ENCODE measurements at places on chromosomes 12 and 14.

DNA sequence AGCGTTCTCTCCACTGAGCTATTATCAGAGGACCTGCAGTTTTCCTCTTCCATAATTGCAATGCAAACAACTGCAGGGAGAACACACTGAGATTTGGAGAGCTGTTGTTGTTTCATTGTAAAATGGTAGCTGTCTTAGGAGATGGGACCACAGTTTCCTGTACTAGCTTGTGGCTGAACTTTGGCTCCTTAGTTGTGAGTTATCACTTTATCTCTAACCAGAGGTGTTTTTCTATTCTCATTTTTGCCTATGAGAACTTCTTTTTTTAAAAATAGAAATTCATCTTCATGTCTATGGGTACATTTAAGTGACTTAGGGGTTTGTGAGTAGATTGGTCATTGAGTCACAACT, 216.5 kb downstream of the SLC38A4 start:
- DNase-seq = no peak

DNA sequence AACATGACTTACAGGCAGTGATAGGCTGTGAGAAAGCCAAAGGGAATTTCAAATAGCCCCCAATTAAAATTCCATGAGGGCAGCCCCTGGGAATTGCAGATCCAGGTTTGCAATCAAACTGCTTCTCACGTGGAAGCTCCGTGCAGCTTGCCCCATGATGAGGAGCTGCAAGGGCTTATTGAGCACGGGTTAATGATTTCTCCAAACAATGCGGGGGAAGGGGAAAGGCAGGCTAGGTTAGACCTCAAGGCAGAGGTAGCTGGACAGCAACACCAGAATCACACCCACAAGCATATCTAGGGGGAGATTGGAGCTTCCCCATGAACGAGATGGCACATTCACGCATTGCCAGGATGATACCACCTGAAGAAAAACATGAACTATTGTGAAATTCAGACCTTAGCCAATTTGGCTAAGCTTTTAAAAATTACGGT, 5.0 kb upstream of the DUSP6 start:
- DNase-seq = no peak

DNA sequence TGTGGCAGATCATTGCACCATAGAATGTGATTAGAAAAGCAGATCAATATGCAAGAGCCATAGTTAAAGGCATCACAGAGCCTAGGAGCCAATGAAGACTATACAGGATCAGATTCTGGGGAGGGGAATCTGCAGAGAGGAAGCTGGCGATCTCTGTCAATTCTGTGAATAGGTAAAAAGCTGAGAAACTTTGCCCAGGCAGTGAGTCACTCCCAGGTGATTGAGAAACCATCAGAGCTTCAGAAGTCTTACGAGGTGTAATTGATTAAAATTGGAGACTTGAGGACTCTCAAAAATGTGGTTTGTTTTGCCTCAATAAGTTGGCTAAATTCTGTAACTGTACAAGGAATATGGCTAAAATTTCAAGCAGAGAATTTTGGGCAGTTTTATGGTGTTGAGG, 41.7 kb upstream of the TSPAN11 start:
- DNase-seq = no peak

- no peak for DNase-seq
These were observed 365.6 kb upstream of the TMPO start for GRCh38 chr12:98149691-98150210.

- DNase-seq = no peak
These were observed 1.0 kb upstream of the NRIP2 start for GRCh38 chr12:2835691-2836403.

- no peak for DNase-seq
These were observed 15.9 kb downstream of the P2RX2 start for GRCh38 chr12:132634411-132634990.

- DNase-seq = no peak
These were observed 431 bp upstream of the RHOJ start for GRCh38 chr14:63203618-63204406.

GRCh38 chr12:121465921-121466793, 66.2 kb downstream of the RNF34 start:
- DNase-seq = peak; percentile 19

- no peak for DNase-seq
These were observed 211.0 kb upstream of the FAR2 start for GRCh38 chr12:28938056-28938455.

DNA sequence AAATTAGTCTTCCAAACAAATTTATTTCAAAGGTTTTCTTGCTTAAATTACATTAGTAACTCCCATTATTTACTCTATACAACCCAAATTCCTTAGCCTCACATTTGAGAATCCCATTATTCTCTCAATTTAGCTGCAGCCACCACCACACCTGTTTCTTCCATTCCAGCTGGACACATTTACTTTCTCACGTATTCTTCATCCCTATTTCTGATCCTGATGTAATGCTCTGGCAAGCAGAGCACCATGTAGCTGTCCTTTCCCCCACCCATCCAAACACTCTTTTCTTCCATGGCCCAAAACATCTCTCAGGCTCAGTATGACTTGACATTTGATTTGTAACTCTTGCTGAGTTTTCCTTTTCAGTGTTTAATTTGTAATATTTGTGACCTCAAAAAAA, 240.2 kb upstream of the CLEC14A start:
- DNase-seq = no peak

DNA sequence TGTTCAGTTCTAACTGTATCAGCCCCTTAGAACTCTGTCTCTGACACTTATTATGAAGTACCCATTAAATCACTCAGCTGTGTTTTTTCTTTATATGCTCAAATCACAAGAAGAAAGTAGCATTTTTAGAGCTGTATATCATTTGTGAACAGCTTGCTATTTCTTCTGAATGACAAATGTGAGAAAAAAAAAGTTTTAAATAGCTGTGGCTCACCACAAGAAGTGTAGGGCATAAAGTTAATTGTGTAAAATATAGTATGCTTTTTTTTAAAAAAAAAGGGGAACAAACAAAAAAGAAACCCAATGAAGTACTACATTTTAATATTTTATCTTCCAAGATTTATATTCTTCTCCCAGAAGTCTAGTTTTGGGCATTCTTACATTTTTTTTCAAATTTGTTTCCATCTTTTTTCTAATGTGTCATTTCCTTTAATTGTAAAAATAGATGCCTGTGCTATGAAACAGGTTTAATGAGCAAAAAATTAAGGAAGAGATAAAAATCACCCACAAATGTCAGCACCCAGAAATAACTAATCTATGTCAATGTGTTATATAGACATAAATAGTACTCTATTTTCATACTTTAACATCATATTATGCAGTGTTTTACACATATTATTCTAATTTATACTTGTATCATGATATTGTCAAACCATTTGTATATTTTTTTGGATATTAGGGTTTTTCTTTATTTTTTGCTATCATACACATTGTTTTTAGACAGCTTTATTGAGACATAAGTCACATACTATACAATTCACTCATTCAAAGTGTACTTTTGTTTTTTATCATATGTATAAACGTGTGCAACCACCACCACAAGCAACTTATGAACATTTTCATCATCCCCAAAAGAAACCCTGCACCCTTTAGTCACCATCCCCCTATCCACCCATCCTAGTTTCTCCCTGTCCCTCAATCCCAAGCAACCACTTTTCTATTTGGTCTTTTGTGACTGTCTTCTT, 22.4 kb upstream of the LRRK2 start:
- DNase-seq = no peak

GRCh38 chr12:83386527-83387264, 700.0 kb downstream of the TMTC2 start:
- no peak for DNase-seq

DNA sequence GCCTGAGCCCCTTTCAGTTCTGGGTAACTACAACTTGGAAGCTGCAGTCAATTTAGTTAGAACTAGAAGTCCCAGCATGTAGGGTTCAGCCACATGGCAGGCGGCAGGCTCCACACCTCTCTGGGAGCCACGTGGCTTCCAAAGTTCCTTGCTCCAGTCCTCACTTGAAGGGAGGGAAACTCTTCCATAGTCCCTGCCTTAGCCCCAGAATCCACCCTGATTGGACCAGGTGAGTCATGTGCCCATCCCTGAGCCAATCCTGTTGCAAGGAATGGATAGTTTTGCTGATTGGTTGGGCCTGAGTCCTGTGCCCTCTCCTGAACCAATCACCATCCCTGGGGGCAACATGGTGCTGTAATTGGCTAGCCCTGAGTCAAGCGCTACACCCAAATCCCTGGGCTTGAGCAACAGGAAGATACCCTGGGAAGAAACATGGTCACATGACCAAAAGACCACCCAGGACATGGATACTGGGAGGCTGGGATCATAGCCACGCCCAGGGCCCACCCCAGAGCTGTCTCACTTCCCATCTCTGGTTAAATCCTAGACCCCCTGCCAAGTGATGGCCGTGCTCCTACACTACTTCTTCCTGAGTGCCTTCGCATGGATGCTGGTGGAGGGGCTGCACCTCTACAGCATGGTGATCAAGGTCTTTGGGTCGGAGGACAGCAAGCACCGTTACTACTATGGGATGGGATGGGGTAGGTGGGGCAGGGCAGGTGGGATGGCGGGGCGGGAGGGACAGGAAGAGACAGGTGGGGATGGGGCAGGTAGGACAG, 154.7 kb downstream of the ADGRD1 start:
- no peak for DNase-seq

DNA sequence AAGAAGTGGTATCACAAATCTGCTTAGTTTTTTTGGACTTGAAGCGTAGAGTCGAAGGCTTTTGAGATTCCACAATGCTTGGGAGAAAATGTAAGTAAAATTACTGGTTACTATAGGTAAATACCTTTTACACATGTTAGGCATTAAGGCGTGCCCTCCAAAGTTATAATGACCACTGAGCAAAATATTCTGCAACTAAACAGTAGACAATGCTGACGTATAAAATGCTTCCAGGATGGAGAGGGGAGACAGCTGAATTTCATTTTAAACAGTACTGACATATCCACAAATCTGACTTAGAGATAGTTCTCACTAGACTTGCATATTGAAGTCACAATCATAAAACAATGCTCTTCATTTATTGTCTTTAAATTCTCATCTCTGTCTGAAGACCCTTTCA, 144.5 kb upstream of the DCN start:
- no peak for DNase-seq

GRCh38 chr14:35085441-35085840, 36.3 kb downstream of the PPP2R3C start:
- DNase-seq = no peak

DNA sequence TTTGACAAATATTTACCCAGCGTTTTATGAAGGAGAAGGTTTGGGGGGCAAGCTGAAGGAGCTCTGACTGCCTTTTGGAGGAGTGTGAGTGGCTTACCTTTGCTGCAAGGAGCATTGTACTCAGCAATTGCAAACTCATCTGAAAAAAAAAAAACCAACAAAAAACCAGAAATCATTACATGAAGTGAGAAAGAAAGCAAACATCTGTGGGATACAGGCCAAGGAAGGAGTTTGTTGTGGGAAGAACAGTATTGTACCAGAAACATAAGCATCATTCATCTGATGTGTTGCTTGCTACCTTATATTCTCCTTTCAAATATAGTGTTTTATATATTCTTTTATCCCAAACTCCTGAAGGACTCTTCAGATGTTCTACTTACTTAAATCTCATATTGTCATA, 47.6 kb downstream of the A2M start:
- DNase-seq = no peak

GRCh38 chr14:102694530-102695166, 82.6 kb upstream of the TRAF3 start:
- peak; percentile 58 for DNase-seq

GRCh38 chr12:119122751-119123150, 56.0 kb upstream of the HSPB8 start:
- DNase-seq = no peak

GRCh38 chr12:32205731-32206130, 99.1 kb downstream of the BICD1 start:
- no peak for DNase-seq

DNA sequence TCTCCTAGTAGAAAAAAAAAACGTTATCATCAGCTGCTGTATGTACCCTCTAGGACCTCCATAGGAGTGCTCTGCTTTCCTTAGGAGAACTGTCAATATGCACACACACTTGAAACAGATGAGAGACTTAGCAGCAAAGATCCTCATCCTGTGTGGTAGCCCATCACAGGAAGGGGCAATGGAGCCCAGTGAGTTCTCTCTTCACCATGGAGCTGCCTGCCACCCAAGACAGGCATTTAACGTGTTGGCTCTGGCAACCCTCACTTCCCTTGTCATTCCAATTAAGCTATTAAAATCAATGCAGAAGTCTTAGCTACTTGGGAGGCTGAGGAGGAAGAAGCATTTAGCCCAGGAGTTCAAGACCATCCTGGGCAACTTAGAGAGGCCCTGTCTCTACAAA, 64.8 kb upstream of the PLEKHA5 start:
- no peak for DNase-seq

- DNase-seq = no peak
These were observed 106.1 kb downstream of the PRICKLE1 start for GRCh38 chr12:42483521-42483790.

- no peak for DNase-seq
These were observed 5.6 kb downstream of the TRIM9 start for GRCh38 chr14:51089278-51089677.

DNA sequence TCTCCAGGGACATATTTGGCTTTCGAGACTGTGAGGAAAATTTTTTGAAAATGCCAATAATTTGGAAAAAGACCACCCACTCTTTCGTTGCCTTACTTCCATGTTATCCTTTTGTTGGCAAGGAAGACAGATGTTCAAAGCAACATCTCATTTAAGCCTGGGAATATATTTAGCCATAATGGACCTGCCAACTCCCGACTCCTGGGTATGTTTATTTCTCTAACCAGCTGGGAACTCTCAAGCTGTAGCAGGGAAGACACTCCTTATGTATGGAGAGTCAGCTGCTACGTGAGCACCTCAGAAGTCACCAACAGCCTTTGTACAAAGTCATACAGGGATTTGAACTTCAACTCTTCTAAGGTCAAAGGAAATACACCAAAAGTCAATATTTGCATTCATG, 96.5 kb upstream of the DAAM1 start:
- DNase-seq = no peak

- DNase-seq = no peak
These were observed 6.9 kb downstream of the HECTD1 start for GRCh38 chr14:31200702-31200990.

DNA sequence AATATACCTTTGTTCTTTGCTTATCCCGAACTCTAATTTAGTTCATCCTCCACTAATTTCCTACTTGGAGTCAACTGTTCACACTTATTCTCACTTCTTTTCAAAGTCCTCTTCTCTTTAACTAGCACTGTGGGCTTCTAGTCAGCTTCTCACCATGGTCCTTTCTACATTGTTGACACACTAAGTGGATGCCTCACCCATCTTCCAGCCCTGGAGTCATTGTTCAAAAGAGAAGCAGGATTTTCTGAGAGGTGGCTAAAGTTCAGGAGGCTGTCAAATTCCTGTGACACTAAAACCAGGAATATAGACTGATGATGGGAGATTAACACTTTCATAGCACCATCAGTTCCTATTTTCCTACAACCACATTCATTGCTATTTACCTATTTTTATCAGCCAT, 99.3 kb downstream of the PHLDA1 start:
- no peak for DNase-seq

DNA sequence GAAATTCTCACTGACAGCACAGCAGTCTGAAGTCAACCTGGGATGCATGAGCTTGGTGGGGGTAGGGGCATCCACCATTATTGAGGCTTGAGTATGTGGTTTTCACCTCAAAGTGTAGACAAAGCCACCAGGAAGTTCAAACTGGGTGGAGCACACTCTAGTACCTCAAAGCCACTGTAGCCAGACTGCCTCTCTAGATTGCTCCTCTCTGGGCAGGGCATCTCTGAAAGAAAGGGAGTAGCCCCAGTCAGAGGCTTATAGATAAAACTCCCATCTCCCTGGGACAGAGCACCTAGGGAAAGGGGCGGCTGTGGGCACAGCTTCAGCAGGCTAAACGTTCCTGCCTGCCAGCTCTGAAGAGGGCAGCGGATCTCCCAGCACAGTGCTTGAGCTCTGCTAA, 143.0 kb downstream of the KITLG start:
- no peak for DNase-seq

GRCh38 chr14:38716926-38717325, 386.1 kb downstream of the SEC23A start:
- no peak for DNase-seq

Data from effector CD4-positive, alpha-beta T cell (primary cell).